ENCODE measurements at places on chromosomes 11 and 22.
A peak's percentile ranks its signal among the peaks of the same experiment; 100 is the strongest.

DNA sequence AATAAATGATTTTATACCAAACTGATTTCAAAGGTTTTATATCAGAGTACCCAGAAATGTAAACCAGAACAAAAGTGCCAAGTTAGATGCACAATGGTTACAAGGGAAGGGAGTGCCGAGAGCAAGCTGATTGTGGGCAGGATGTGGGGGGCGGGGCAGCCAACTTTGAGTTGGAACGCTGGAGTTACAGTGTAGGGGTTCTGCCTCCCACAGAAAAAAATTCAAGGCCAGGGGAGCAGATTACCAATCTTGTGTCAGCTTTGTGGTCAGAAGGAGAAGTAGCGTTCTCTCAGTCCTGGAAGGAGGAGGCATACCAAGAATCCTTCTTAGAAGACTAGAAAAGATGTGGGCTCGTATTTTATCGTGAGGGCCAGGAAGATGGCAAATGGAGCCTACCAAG lies 15.9 kb upstream of the POU2AF2 start:
- H3K4me3 ChIP-seq = no peak overlapping the region
- peak; percentile 7 for DNase-seq
- no peak overlapping the region for H3K27ac ChIP-seq

DNA sequence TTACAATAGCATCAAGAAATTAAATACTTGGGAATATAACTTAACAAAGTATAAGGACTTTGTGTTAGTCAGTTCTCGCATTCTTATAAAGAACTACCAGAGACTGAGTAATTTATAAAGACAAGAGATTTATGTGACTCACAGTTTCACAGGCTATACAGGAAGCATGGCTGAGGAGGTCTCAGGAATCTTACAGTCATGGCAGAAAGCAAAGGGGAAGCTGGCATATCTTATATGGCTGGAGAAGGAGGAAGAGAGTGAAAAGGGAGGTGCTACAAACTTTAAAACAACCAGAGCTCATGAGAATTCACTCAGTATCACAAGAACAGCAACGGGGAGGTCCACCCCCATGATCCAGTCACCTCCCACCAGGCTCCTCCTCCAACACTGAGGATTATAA lies 32.0 kb upstream of the CCDC134 start:
- H3K4me1 ChIP-seq = no peaks in the 10 kb centered on the region
- H3K27ac ChIP-seq = no peak overlapping the region
- H3K27me3 ChIP-seq = no peaks in the 10 kb centered on the region
- no peak for DNase-seq
- no peaks in the 10 kb centered on the region for H3K36me3 ChIP-seq
- H3K4me3 ChIP-seq = no peak overlapping the region

GRCh38 chr11:125128450-125128849 lies 17.0 kb upstream of the TMEM218 start:
- no peaks in the 10 kb centered on the region for H3K36me3 ChIP-seq
- no peak overlapping the region for H3K4me3 ChIP-seq
- no peak for DNase-seq
- H3K4me1 ChIP-seq = no peaks in the 10 kb centered on the region
- peaks cover 9% of the 10 kb centered on the region for H3K27me3 ChIP-seq

DNA sequence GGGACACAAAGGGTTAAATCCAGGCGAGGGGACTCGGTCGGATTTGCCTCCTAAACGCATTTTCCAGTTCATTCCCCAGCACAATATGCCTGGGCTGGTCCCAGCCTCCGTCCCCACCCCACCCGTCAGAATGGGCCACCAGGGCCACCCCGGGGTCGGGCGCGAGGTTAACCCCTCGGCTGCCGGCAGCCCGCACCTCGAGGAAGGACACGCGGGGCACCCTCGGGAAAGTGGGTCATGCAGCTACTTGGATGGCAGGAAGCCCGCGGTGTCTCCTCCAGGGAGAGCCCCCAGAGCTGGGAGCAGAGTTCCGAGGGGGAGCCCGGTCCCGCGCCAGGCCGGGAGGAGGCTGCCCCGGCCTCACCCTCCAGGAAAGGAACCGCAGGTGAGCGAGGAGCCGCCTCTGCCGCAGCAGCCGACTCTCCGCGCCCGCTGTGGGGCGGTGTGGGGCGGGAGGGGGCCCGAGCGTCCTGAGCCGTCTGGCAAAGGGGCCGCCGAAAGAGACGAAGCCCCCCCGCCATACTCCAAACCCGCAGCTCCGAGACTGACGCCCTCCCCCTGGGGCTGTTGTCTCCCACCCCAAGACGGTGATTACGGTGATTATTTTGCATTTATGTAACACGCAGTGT lies 1.4 kb downstream of the NECTIN1 start:
- peak overlapping the region; percentile 47 for H3K4me3 ChIP-seq
- peaks cover 10% of the 10 kb centered on the region for H3K27me3 ChIP-seq
- DNase-seq = peak; percentile 22
- H3K27ac ChIP-seq = no peak overlapping the region
- H3K4me1 ChIP-seq = peaks cover 20% of the 10 kb centered on the region
- H3K36me3 ChIP-seq = no peaks in the 10 kb centered on the region

DNA sequence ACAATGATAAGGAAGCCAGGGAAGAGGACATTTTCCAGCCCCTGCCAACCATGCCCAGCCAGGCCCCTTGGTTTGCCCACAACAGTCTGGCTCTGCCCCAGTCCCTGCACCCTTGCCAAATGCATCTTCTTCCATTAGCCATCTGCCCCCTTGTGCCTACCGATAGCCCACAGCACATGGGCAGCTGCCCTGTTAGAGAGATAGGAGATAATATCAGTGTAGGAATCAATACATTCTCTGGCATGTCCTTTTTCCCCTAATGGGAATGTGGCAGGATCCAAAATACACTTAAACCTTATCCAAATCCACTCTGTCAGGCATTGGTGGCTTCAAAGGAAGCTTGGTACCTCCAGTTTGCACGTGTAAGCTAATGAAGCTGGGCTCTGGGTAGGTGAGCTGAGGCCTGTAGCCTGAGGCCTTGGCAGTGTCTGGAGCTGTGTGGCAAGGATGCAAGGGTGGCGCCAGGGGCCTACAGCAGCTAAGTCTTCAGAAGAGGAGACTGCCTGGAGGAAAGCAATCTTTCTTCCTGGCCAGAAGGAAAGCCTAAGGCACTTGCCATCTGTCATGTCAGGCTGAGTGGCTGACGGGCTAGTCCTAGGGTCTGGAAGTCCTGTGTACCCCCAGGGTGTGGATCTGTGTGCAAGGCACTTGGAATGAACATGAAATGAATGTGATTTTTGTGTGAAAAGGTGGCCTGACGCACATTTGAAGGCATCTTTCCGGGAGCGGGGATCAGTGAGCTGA lies 164.2 kb upstream of the TBCEL start:
- H3K4me1 ChIP-seq = no peaks in the 10 kb centered on the region
- DNase-seq = no peak
- H3K4me3 ChIP-seq = no peak overlapping the region
- H3K27ac ChIP-seq = no peak overlapping the region
- H3K27me3 ChIP-seq = no peaks in the 10 kb centered on the region

GRCh38 chr22:34800260-34800980 lies 265.5 kb upstream of the ISX start:
- no peak overlapping the region for H3K4me3 ChIP-seq
- H3K27me3 ChIP-seq = no peaks in the 10 kb centered on the region
- no peak for DNase-seq
- no peaks in the 10 kb centered on the region for H3K4me1 ChIP-seq
- no peak overlapping the region for H3K27ac ChIP-seq

GRCh38 chr22:29964776-29965175 lies 81.8 kb downstream of the MTMR3 start:
- no peaks in the 10 kb centered on the region for H3K36me3 ChIP-seq
- no peaks in the 10 kb centered on the region for H3K27me3 ChIP-seq
- no peaks in the 10 kb centered on the region for H3K4me1 ChIP-seq
- no peak overlapping the region for H3K27ac ChIP-seq
- no peak overlapping the region for H3K4me3 ChIP-seq

DNA sequence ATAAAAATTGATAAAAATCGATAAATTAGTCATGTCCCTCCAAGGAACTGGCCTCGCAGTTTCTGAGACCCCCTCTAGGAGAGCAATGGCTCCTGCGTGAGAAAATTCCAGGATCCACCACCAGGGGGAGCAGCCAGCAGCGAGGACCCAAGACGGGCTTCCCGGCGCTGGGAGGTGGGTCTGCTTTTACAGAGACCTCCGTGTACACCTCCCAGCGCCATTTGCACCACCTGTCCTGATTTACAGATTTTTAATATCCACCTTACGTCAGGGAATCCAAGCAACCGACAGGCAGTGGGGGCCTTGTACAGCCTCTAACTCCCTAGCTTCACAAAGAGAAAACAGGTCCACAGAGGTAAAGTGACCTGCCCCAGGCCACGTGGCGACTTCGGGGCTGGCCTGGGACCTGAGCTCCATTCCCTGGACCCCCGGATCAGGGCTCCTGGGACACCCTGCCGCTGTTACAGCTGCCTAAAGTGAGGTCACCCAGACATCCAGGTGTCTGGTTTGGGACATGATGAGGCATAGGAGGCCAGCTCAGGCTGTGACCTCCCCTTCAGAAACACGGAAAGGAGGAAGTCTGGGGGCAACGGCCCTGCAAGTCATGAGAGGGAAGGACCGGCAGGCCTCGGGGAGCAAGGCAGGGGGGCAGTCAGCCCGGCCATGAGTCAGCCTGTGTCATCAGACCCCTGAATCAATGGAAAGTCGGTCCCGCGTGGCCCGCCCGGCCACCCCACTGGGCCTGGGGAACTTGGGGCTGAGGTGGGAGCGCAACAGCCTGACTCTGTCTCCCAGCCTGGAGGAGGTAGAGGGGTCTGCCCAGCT lies 3.5 kb downstream of the OSM start:
- peaks cover 48% of the 10 kb centered on the region for H3K4me1 ChIP-seq
- peak; percentile 66 for DNase-seq
- peaks cover 4% of the 10 kb centered on the region for H3K36me3 ChIP-seq
- peak overlapping the region; percentile 24 for H3K4me3 ChIP-seq

GRCh38 chr11:70415191-70415590 lies 16.9 kb downstream of the CTTN start:
- H3K4me3 ChIP-seq = no peak overlapping the region
- H3K27ac ChIP-seq = no peak overlapping the region
- no peaks in the 10 kb centered on the region for H3K27me3 ChIP-seq
- H3K36me3 ChIP-seq = no peaks in the 10 kb centered on the region

DNA sequence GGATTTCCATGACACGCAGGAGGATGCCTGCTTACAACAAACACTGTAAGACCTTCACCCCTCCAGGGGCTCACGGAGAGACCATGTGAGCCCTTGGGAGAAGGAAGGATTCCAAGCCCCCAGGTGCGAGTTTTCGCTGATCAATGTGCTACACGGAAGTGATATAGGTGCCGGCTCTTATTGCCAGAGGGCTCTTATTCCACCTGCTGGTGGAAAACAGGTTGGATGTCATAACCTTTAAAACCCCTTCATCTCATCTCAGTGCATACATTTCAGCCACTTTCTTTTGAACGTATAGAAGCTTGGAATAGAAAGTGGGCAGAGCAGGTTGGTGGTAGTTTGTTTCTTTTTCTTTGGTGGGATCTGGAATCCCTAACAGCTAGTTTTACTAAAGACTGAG lies 25.8 kb downstream of the LAYN start:
- no peak overlapping the region for H3K4me3 ChIP-seq
- no peaks in the 10 kb centered on the region for H3K4me1 ChIP-seq
- H3K27me3 ChIP-seq = no peaks in the 10 kb centered on the region

DNA sequence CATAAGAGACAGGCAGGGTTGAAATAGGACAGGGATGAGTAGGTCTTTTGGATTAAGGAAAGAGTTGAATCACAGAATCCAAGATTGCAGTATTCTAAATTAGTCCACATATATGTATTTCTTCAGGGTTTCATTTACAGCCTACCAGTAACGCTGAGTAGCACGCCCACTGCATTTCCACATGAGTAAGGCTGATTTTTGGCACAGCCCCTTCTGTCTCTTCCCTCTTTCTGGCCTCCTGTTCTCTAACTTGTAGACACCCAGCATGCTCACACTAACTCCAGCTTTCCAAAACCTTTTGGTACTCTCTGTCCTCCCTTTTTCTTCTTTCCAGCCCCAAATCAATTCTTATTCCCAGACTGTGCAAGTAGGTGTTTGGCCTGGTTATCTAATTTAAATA lies 3.7 kb upstream of the SIK2 start:
- DNase-seq = no peak
- no peak overlapping the region for H3K27ac ChIP-seq
- H3K36me3 ChIP-seq = no peaks in the 10 kb centered on the region

- no peak overlapping the region for H3K4me3 ChIP-seq
- no peak overlapping the region for H3K27ac ChIP-seq
- no peaks in the 10 kb centered on the region for H3K4me1 ChIP-seq
- no peak for DNase-seq
- no peaks in the 10 kb centered on the region for H3K36me3 ChIP-seq
Observed at GRCh38 chr11:128262463-128263345, 324.7 kb downstream of the ETS1 start.

DNA sequence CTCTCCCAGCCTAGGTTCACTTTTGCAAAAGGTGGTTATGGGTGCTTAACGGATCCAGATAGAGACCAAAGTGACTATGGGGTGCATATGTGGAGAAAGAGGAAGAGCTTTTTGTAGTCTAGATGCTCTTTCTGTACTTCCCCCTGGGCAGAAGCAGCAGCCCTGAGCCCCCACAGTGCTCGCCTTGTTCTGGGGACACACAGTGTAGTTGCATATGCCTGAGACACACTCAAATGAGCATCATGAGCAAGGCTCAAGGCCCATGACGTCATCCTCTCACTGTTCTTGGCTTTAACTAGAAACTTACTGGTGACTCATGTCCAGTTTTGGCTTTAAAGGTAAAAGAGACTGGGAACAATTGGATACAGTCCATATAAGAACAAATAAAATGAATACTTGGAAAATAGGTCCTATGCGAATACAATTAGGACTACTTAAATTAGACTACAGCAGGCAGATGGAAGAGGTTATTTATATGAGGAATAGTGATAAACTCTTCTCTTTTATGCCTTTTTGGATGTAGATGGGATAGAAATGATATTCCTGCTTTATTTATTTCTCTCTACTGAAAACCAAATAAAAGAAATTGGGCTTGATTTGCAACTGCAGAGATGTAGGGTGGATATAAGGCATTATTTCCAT lies 20.1 kb upstream of the PEX26 start:
- H3K27me3 ChIP-seq = no peaks in the 10 kb centered on the region
- no peak overlapping the region for H3K4me3 ChIP-seq
- no peaks in the 10 kb centered on the region for H3K4me1 ChIP-seq
- no peak overlapping the region for H3K27ac ChIP-seq

DNA sequence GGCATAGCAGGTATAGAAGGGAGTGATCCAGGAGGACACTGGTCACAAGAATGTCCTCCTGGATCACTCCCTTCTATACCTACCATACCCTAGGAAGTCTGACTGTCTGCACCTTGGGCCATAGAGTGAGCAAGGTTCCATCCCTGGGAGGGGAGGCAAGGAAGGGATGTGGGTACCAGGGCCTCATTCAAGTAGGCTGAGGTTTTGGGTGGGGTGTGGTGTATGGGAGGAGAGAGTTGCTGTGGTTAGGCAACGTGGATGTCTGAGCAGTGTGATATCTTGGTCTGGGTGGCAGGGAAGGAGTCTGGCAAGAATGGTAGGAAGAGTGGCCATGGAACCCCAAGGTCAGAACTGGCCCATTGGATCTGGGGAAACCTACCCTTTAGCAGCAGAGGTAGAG lies 13.2 kb downstream of the PPFIBP2 start:
- no peaks in the 10 kb centered on the region for H3K27me3 ChIP-seq
- H3K36me3 ChIP-seq = no peaks in the 10 kb centered on the region
- peak; percentile 71 for DNase-seq
- peaks cover 83% of the 10 kb centered on the region for H3K4me1 ChIP-seq
- peak overlapping the region; percentile 13 for H3K27ac ChIP-seq
